ENCODE measurements at places on chromosomes 1 and 21.

GRCh38 chr21:40505681-40506080 is 341.3 kb downstream of the DSCAM start:
- no peak for DNase-seq

DNA sequence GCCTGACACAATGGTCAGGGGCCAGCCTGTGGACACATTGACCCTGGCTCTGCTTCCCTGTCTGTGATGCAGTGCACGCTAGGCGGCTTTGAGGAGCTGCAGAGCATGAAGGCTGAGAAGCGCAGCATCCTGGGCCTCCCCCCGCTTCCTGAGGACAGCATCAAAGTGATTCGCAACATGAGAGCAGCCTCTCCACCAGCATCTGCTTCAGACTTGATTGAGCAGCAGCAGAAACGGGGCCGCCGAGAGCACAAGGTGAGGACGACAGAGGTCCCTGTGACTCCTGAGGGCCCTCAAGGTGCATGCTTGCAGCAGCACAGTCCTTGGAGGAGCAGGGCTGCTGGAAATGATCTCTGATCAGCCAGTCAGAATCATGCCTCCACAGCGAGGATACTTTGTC is 8.6 kb downstream of the STRIP1 start:
- DNase-seq, result no peak

DNA sequence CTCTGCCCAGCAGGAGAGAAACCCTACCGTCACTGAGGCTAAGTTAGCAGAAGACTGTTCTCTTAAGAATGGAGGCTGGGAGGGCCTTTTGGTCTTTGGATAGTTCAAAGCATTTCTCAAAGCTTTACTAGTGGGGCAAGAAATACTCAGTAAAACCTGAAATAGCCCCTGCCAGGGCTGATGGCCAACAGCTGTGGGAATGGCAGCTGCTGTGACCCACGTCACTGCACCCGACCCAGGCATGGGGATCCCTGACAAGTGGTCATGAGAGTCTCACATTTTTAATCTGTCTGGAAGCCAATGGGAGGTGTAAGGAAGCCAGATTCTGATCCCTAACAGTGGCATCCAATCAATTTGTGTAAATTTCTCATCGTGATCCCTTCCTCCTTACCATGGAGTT is 44.5 kb upstream of the ENAH start:
- DNase-seq, result no peak

DNA sequence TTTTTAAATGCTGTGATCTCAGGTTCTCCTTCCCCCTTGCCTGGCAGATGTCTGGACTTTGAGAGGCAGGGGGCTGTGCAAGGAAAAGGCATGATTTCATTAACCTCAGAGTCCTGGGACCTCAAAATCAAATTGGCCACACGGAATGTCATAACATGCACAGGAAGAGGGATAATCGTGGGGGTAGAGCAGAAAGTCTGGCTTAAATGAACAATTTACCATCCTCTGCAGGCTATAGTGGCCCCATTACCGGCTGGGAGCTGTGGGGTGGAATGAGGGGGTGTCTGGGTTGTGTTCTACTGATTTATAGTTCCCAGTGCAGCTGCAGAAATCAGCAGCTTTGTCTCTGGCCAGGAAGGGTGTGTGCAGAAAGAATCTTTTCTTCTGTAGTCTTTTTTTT is 10.8 kb downstream of the OPRD1 start:
- no peak for DNase-seq

- no peak for DNase-seq
Measured at GRCh38 chr1:235246022-235246948, 81.7 kb downstream of the ARID4B start.

DNA sequence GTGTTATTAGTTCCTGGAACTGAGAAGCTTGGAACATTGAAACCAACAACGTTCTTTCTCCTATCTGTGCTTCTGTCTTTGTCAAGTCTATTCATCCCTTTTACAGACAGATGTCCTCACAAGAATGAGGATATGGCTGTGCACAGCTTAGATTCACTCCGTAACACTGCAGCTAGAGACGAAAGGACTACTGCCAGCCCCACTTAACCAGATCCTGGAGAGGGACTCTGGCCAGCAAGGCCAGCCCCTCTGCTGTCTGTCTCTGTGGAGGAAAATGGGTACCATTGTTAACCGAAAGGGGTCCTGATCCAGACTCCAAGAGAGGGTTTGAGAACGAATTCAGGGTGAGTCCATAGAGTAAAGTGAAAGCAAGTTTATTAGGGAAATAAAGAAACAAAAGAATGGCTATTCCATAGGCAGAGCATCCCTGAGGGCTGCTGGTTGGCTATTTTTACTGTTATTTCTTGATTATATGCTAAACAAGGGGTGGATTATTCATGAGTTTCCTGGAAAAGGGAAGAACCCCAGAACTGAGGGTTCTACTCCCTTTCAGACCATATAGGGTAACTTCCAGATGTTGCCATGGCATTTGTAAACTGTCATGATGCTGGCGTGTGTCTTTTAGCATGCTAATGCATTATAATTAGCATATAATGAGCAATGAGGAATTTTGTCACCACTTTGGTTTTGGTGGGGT is 17.4 kb upstream of the USP24 start:
- DNase-seq, result no peak

- no peak for DNase-seq
Measured at GRCh38 chr1:167093846-167094516, at the start of gene STYXL2. Gene STYXL2, plus strand, starts transcription at chr1:167094075. Its CDS starts 775 bp downstream, at chr1:167094850.

DNA sequence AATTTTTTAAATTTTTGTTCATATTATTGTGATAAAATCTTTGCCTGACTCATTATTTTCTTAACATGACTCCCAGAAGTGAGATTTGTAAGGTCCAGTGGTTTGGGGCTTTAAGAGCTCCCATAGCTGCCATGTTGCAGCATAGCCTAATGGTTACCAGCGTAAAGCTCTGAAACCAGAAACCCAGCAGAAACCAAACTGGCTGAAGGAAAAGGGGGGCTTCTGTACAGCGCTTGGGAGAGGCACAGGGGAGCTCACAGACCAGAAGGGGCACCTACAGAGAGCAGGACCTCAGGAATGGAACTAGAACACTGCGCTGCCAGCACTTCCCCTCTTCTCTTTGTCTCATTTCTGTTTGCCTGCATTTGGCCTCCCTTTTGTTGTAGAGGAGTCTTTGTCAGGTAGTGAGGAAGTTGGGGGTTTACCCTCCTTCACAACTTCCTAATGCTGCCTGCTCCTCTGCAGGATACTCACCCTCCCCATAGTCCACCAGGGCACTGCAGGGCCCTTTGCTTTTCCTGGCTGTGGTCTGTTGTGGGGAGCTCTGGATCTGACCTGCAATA is 2.6 kb upstream of the PYCR2 start:
- no peak for DNase-seq

GRCh38 chr1:46802901-46803574 is 4.2 kb downstream of the CYP4B1 start:
- DNase-seq, result no peak

- DNase-seq, result no peak
Measured at GRCh38 chr1:89669441-89669840, 36.5 kb downstream of the LRRC8C start.

DNA sequence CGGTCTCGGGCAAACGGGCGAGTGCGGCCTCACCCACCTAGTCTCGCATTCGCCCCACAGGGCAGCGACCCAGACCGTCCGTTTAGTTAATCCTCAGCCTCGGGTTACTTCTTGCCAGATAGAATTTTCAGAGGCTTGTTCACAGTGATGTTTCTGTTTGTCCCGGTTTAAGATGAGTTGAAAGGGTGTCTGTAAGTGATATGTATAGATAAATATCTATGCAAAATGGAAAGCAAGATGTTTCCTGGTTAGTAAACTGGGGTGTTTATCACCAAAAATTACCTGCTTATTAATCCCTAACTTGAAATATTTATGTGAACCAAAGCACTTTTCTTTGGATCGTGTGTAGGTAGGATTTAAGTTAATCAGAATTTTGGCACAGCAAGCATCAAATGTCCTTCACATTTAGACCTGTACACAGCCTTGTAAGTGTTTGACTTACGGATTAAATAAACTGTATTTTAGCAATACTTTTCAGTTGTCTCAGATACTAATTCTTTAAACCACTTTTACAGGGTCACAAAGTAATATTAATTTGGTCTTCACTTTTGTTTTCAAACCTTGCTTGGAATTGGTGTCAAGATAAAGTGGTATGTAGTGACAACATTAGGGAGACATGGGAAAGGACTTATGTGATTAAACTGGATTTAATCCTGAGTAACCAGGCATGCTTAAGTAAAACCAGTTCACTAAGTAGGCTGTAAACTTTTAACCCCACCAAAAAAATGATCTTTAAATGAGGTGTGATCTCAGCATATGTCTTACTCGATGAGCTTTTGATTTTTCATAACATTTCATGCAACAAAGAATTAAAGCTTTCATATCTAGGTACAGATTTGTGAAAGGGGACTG is 914 bp downstream of the ZNF326 start:
- DNase-seq, result no peak

- no peak for DNase-seq
Measured at GRCh38 chr1:222920169-222920568, 105.3 kb downstream of the DISP1 start.

DNA sequence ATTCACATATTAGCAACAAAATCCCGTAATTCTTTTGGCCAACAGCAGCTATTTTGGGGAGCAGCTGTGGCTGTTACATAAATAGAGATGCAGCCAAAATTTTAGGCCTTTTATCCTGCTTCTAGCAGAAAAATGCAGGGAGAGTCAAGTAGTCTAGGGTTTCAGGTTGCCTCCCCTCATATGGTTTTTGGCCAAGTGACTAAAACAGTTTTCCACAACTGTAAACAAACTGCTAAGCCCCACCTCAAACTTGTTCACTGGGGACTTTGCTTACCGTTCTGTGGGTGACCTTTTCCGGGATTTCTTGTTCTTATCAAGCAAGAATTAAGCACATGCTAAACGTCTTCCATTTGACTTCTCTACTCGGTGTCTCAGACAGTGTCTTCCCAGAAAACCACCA is 133.4 kb downstream of the EDEM3 start:
- DNase-seq, result no peak

- no peak for DNase-seq
Measured at GRCh38 chr1:226882631-226883409, 12.4 kb downstream of the PSEN2 start.

DNA sequence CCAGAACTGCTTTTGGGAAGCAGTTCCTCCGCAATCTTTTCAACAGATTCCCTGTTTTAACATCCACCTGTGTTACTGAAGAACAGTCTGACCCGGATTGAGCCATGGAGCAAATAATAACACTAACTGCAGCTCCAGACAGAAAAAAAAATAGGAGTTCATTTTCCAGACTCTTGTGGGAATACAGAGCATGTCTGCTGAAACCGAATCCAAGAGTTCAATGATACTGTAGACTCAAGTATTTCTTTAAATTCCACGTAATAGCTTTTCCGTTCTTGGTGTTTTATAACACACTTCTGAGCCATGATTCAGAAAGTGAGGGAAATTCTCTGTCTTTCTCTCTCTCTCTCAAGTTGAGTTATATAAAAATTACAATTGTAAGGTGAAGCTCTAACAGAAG is 60.6 kb downstream of the DDAH1 start:
- DNase-seq, result no peak

- DNase-seq, result peak; percentile 25
Measured at GRCh38 chr1:31605908-31606427, 11.5 kb upstream of the HCRTR1 start.

DNA sequence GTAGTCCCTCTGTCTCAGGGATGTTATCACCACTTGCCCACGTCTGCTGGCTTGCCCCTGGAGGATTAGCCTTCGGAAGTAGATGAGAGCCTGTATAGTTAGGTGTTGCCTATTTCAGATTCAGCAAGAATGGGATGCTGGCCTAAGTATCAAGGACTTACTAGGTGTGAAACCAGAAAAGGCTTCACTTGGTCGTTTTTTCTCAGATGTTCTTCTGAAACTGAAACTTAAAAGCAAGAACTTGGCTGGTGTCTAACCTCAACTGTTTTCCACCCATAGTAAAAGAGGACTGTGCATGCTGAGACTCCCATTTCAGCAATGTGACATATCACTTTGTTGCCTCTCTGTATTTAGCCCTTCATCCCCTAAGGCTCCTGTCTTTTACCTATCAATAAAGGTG is 67.0 kb upstream of the LRRC53 start:
- DNase-seq, result no peak
